ENCODE measurements at places on chromosomes 11 and 22.
A peak's percentile ranks its signal among the peaks of the same experiment; 100 is the strongest.

DNA sequence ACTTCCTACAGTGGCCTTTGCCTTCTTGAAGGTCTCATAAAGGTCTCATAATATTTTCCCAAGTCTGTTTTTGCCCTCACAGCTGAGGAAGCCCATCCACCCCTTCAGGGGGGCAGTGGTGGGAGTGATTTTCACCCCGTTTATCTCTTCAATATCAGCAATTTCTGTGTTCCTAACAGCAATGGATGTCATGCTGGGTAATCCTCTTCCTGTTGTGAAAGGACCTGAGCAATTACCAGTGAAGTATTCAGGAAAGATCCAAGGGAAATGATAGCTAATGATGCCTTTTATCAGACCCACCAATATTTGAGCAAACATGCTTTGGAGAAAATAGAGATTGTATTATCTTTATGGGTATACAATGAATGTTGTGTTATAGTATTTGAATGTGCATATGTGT is 226.9 kb downstream of the INSC start:
- DNase-seq: no peak

DNA sequence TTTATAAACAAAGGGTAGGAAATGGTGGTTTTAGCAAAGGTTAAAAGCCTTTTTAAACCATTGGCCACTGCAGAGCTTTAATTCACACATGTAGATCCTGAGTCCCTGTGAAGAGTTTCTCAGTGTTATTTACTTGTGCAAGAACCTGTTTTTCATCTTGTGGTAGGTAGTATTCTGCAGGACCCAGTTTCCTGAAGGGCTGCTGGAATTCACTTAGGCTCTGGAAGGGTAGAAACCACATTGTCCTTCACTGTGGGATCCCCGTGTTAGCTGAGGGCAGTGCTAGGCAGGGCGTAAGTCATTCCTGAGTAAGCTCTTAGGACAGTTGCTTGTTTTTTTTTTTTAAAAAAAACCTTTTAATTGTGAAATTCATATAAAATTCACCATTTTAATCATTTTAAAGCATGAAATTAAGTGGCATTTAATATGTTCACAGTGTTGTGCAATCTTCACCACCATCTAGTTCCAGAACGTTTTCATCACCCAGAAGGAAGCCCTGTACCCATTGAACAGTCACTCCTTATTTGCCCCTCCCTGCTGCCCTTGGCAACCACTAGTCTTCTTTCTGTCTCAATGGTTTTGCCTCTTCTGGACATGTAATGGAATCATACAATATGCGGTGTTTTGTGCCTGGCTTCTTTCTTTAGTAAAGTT is 77.7 kb downstream of the C22orf31 start:
- no peak for DNase-seq

DNA sequence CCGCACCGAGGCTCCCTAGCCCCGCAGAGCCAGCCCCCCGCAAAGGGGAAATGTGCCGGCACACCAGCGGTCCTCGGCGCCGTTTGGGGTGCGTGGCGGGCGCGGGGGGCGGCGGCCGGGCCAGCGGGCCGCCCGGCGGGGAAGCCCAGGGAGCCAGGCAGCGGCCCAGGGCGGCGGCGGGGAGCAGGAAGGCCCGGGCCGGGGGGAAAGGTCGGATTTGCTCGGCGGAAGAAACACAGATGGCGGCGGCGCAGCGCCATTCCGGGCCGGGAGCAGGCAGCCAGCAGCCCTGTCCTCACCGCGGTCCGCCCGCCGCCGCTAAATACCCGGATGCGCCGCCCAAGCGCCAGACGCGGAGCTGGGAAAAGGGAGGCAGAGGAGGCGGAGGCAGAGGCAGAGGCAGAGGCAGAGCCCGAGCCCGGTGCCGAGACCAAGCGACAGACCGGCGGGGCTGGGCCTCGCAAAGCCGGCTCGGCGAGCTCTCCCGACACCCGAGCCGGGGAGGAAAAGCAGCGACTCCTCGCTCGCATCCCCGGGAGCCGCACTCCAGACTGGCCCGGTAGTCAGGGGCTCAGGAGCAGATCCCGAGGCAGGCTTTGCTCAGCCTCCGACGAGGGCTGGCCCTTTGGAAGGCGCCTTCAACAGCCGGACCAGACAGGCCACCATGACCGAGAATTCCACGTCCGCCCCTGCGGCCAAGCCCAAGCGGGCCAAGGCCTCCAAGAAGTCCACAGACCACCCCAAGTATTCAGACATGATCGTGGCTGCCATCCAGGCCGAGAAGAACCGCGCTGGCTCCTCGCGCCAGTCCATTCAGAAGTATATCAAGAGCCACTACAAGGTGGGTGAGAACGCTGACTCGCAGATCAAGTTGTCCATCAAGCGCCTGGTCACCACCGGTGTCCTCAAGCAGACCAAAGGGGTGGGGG is 2.6 kb upstream of the GCAT start:
- peak; percentile 91 for DNase-seq

DNA sequence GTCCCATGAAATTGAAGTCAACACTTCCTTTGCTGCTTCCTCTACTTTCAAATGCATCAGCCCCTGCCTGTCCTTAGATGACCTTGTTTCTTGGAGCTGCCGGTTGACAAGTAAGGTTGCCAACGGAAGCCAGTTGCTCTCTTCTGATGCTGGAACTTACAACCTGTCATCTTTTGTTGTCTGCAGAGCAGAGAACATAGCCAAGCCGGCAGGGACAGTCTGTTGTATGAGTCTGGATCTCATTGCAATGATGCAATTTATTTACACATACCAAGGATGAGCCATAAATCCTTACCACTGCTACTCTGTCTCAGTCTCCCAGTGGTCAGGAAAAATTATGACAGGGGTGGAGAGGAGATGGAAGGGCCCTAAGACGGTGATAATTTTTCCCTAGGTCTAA is 151.4 kb downstream of the BLID start:
- DNase-seq: no peak

- DNase-seq: no peak
Observed at GRCh38 chr11:132969892-132970291, 562.4 kb downstream of the OPCML start.

DNA sequence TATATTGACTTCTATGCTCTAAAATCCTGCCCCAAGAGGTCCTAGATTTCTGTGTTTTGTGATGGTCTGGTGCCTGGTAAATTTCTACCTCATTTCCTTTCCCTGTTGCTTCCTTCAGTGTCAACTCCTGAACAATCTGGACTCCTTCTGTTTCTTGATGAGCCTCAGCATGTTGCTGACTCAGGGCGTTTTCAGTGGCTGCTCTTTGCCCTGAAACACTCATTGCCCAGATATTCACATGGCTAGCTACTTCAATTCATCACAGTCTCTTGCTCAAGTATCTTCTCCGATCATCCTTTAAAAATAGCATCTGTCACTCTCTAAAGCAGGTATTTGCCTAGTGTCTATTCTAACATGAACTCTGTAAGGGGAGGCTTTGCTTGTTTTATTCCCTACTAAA is 526.3 kb upstream of the RAG2 start:
- DNase-seq: no peak

- no peak for DNase-seq
Observed at GRCh38 chr11:13073119-13073981, 64.2 kb downstream of the RASSF10 start.

Measured in endothelial cell (in vitro differentiated cells).